ENCODE measurements at places on chromosomes 16 and 17.

- DNase-seq, result no peak
Measured at GRCh38 chr16:492211-492875, 35.2 kb upstream of the CAPN15 start.

DNA sequence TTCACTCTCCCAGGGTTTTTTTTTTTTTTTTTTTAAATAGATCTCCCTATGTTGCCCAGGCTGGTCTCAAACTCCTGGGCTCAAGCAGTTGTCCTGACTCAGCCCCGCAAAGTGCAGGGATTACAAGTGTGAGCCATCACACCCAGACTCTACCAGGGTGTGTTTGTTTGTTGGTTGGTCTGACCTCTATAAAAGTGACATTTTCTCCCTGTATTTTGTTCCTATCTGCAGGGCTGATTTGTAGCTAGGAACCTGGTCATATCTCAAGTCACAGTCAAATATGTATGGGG lies 46.3 kb upstream of the B4GALNT2 start:
- no peak for DNase-seq

DNA sequence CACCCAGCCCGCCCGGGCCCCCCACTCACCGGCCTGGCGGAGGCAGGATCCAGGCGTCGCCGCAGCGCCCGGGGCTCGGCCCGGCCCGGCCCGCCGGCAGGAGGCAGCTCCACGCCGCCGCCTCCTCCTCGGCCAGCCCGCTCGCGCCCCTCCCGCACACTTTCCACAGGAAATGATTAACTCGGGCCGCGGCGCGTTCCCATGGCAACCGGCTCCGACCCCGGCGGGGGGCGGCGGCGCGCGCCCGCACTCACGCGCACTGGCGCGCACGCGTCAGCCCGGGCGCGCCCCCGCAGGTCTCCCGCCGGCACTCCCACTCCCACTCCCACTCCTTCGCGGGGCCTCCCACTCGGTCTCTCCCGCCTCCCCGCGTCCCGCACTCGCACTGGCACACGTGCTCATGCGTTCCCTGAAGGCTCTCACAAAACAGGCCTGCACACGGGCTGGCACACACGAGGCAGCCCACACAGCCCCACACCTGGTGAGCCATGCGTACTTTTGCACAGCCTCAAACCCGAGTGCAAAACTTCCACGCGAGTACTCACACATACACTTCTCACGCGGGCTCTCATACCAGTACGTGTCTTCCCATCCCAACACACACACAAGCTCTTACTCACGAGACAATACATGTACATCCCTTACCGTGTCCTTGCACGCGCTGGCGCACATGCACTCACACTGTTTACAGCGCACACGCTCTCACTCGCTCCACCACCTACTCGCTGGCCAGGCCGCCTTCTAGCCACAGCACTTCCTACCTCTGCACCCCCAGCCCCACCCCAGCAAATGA lies at the start of gene KIFC3:
TSS of gene KIFC3 (minus strand) at position 151 of the 793 bp plus-strand sequence. CDS start 4,248 bp downstream, outside the sequence.
- peak; percentile 41 for DNase-seq

- DNase-seq, result no peak
Measured at GRCh38 chr16:1778200-1779179, 3.9 kb downstream of the SPSB3 start.

GRCh38 chr17:81538651-81539570 lies 10.7 kb downstream of the FSCN2 start:
- DNase-seq, result no peak

- DNase-seq, result no peak
Measured at GRCh38 chr16:73747328-73747727, 549.3 kb upstream of the PSMD7 start.

DNA sequence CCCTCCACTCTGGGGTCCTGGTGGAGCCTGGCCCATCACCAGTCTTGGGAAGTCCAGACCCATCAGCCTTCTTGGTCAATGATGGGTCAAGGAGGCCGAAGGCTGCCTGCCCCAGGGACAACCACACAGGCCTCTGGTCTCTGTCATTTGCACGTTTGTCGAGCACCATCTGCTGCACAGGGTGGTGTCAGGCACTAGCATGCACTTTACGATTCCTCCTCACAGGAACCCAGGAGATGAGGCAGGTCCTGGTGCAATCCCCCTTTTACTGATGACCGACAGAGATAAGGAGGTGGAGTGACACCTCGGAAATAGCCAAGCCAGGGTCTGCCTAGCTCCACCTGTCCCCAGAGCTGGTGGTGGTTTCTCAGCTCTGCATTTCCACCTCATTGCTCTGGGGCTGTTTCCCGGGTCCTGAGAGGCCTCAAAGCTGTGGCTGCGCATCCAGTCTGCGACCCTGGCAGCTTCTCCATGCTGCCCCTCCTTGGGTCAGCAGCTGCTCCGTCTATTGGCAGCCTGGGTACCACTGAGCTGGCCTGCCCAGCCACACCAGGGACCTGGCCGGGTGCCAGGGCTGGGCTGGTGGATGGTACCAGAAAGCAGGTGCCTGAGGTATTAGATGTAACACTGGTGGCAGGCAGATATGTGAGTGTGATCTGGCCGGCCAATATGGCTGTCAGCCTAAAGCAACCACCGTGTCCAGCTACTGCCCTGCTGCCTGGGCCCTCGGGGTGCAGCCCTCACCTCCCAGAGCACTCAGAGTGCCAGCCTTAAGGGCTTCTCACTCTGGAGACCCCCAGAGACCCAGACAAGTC lies 10.0 kb downstream of the MMP15 start:
- no peak for DNase-seq

DNA sequence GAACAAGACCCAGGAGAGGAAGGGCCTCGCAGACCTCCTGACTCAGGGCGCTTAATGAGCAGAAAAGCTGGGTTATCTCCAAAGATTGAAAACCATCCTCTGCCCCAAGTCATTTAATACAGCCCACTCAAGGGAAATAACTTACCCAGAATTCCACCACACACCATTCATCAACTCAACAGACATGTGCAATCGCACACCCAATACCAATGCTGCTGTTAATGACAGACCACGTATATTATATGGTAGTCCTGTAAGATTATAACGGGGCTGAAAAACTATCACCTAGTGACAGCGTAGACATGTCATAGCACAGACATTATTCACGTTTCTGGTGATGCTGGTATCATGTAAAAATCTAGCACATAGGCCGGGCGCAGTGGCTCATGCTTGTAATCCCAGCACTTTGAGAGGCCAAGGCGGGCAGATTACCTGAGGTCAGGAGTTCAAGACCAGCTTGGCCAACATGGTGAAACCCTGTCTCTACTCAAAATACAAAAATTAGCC lies 52.5 kb upstream of the HELZ start:
- DNase-seq, result no peak

DNA sequence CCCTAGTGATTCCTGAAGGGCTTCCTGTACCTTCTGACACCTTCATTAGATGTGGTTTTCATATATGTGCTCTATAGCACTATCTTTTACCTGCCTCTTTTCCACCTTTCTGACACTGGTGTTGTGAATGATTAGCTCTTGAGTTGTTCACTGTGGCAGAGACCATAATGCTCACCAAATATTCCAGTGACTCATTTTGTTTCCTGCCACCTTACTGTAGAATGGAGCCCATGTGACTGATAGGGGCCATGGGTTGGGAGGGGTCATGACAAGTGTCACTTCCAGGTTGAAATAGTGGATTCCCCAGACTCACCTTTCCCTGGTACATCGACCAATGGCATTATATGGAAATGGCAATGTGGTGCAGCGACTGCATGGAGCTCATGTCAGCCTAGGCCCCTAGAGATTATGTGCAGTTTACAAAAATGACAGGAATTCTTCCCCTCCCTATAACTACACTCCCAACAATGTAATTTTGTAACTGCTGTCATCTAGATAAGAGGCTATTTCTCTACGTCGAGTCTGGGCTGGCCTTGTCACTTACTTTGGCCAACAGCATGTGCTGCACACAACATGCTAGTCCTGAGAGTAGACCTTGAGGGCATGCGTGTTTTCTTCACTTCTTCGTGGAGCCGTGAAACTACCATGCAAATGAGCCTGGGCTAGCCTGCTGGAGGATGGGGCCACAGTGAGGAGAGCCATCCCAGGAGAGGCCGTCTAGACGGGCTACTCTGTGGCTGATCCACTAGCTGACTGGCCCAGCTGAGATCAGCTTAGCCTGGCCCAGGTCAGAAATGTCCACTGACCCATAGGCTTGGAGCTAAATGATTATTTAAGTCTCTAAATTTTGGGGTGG lies 409.5 kb downstream of the CA10 start:
- DNase-seq, result no peak

- DNase-seq, result no peak
Measured at GRCh38 chr17:3866276-3866675, 20.2 kb upstream of the NCBP3 start.

DNA sequence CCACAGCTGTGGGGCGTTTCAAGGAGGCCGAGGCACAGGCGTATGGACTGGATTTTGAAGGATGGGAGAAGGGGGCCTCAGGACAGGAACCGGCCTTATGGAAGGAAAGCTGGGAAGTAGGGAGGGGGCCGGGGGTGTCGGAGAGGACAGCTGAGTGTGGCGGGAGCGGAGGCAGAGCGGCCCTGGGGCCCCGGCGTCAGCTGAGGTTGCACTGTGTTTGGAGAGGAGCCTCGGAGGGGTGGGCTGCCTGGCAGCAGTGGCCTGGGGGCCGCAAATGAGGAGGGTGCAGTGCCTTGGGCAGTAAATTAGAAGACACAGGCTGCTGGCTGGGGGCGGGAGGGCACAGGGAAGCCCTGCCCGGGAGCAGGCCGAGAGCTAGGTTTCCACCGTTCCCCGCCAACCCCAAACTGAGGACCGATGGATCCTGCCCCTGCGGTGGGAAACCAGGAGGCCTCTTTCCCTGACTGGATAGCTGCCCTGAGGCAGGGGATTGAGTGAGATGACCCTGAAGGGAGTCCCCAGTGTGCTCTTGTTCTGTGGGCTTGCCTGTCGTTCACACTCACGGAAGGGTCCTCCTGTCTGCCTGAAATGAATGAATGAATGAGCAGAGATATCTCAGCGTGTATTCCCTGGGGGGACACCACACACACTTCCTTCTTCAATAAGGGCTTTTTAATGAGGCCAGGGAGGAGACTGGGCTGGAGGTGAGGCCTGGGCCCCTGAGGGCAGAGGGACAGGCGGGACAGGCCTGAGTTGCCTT lies 18.4 kb downstream of the FOXJ1 start:
- no peak for DNase-seq

DNA sequence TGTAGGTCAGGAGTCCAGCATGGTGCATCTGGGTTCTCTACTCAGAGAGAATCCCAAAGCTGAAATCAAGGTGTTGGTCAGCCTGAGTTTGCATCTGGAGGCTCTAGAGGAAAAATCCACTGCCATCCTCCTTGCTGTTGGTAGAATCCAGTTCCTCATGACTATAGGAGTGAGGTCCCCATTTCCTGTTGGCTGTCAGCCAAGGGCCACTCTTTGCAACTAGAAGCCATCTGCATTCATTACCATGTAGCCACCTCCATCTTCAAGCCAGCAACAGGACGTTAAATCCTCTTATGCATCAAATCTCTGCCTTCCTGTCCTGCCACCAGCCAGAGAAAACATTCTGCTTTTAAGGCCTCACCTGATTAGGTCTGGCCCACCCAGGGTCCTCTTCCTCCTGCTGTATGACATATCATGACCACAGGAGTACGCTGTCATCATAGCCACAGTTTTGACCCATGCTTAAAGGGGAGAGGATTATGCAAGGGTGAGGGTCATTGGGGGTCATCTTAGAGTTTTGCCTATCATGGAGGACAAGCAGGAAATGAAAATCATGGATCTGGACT lies 40.5 kb downstream of the DNAH9 start:
- DNase-seq, result no peak

GRCh38 chr16:72978212-72978611 lies 69.7 kb downstream of the ZFHX3 start:
- no peak for DNase-seq

GRCh38 chr16:4700997-4701743 lies 7.8 kb downstream of the NUDT16L1 start:
- DNase-seq, result no peak

GRCh38 chr17:11366272-11366850 lies 125.3 kb downstream of the SHISA6 start:
- DNase-seq, result no peak

DNA sequence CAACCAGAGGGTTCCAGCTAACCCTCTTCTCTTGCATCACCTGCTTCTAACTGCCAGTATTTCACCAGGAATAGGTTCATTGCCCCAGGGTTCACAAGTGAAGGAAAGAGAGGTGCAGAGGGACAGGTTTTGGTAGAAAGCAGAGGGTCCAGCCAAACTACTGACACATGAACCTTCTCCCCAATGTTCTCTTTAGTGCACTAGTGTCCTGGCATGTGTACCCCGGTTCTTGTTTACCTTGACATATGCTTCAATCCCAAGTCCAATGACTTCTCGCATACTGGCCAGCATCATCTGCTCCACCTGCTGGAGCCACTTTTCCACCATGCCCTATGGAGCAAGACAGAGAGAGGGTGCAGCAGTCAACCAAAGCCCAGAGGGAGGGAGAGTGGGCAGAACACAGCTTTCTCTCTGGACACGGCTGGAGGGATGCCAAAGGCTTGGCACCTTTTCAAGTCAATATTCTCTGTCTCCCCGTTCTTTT lies 90.6 kb downstream of the DNAH3 start:
- DNase-seq, result no peak

- no peak for DNase-seq
Measured at GRCh38 chr17:21454441-21454840, 78.3 kb downstream of the KCNJ12 start.

DNA sequence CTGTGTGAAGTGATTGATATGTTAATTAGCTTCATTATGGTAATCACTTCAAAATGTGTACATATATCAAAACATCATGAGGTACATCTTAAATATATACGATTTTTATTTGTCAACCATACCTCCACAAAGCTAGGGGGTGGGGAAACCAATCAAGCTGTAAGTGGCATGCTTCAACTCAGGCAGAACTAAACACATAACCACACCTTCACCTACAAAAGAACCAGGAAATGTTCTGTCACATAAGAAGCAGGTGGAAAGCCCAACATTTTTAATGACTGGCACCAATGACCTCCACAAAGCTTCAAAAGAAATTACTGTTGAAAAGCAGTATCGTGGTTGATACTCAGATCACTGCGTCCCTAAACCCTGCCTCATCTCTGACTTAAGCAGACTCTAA lies 867.7 kb upstream of the EEF2KMT start:
- no peak for DNase-seq

- no peak for DNase-seq
Measured at GRCh38 chr17:562174-562573, 152.5 kb downstream of the VPS53 start.

- no peak for DNase-seq
Measured at GRCh38 chr17:28345419-28346198, 10.0 kb downstream of the TNFAIP1 start.

GRCh38 chr17:31832746-31833145 lies 26.3 kb downstream of the COPRS start:
- no peak for DNase-seq

Measured in stimulated activated CD4-positive, alpha-beta T cell treated with anti-CD3 and anti-CD28 coated beads, Interleukin-15, amount 100 ng/mL, for 1 hour (primary cell).